Skin of body (tissue), 3 donors: ENCODE measurements at places on chromosomes 7 and 10.

DNA sequence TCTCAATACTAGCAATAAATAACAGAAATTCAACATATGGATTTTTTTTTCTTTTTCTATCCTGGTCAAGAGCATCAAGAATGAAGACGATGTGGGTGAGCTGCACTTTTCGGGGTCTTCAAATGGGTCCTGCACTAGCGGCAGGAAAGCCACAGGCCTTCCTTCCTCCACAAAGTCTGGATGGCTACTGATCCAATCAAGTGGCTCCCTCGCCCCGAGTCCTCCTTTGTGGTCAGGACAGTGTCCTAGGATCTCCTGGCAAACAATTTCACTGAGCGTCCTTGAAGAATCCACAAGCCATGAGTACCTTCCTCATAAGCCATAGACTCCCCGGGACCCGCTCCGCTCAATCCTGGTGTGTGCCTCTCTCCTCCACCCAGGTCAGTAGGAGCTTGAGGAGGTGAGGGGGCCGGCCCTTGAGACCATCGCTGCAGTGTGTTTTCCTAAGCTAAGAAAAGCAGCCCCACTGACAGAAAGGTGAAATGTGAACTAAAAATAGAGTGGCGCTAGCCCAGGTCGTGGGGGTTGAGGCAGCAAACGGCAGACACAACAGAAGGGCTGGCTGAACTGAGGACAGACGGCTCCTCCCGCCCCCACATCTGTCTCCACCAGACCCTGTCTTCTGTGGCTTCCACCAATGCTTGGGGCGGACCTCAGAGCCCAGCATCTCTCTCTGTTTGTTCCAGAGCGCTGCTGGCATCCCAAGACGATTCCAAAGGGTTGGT is 202.3 kb downstream of the HERPUD2 start:
- DNase-seq: no peak

GRCh38 chr10:7210516-7210915 is 200.3 kb downstream of the SFMBT2 start:
- DNase-seq: no peak

- DNase-seq: no peak
Measured at GRCh38 chr7:67608806-67609205, 612.2 kb downstream of the TYW1 start.

DNA sequence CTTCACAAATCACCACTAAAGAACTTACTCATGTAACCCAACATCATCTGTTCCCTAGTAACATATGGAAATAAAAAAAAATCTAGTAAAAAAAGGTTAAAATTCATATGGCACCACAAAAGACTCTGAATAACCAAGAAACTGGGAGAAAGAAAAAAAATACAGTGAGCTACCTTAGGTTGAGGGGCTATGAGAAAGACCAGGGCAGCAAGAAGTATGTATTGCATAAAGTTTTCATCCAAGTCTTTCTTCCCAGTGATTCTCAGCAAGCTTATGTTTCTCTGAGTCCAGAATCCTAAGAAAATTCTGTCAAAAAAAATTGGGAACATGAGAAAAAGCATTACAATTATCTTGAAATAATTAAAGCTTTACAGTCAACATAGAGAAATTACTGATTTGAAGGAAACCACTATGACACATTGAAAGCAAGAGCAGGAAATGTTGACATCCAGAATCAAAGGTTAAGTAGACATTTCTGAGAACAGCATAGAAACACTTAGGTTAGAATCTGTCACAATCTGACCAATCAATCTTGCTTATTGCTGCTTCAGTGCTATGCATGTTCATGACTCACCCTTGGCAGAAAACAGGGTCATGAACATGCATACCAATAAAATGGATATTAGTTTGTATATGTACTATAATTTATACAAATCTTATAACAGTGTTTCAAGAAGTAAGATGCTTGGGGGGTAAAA is 494.0 kb upstream of the POT1 start:
- DNase-seq: no peak

- DNase-seq: no peak
Measured at GRCh38 chr7:31407178-31407676, 66.7 kb upstream of the NEUROD6 start.

- DNase-seq: peak; percentile 60
Measured at GRCh38 chr10:27568196-27569175, 64.4 kb downstream of the RAB18 start.

DNA sequence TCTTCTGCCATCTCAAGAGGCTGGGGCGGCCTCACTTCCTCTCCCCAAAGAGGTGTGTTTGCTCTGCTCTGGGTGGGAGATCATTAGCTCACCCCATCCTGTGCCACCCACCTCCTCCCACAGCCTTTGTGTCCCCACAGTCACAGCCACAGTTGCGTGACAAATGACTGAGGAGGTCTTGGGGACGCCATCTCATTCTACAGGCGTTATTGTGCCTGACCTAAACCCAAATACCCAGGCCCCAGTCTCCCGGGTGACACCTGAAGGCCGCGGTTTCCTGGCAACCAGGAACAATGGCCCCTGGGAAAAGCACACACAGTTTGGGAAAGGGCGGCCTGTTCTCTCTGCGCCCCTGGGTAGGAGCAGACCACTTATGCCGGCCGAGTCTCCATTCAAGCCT is 51.6 kb downstream of the SLIT1 start:
- DNase-seq: no peak

DNA sequence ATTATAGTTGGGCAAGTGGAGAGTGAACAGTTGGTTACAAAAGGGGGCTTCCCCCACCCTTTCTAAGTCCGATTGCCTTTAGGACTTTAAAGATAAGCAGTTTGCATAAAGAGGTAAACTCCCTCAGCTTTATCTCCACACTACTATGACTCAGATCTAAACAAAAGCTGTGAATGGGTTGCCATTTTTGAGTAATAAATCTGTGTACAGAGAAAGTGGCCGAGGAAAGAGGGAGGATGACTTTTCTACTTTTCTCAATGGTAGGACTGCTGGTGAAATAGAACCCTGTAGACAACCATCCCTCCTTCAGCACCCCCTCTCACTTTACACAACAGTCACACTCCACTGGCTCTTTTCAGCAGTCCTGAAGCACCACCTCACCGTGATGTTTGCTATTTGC is 71.2 kb downstream of the DNMBP start:
- no peak for DNase-seq

- no peak for DNase-seq
Measured at GRCh38 chr10:112286837-112287818, 3.9 kb downstream of the TECTB start.

GRCh38 chr10:100684688-100685235 is 60.6 kb upstream of the PAX2 start:
- DNase-seq: no peak

DNA sequence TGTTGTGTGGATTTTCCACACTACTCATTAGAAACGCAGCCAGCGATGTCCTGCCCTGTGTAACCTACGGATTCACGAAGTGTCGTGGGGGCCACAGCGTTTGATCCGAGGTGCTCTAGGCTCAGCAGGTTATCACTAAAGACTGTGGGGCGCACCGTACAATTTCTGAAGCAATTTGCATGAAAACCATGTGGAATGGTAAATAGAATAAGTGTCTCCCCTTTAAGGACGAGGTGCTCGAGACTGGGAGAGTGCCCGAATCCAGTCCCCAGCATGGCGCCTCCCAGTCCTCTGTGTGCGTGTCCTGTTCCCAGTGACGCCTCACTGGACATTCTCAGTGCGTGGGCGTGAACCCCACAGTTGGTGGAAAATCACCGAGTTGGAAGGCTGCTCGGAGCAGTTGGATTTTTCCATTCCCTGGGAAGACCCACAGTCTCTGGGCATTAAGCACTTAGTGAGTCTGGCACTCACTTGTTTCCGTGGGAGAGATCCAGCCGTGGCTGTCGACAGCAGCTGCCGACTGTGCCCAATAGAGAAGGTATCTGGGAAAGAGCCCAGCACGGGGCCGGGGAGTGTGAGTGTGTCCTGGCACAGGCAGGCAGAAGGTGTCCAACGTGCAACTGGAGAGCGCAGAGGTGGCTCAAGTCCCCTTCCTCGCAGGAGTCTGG is 37.0 kb downstream of the PFKP start:
- no peak for DNase-seq

- DNase-seq: no peak
Measured at GRCh38 chr7:29035044-29035740, 77.1 kb upstream of the TRIL start.

- DNase-seq: no peak
Measured at GRCh38 chr10:70536196-70536861, 57.8 kb downstream of the PALD1 start.

DNA sequence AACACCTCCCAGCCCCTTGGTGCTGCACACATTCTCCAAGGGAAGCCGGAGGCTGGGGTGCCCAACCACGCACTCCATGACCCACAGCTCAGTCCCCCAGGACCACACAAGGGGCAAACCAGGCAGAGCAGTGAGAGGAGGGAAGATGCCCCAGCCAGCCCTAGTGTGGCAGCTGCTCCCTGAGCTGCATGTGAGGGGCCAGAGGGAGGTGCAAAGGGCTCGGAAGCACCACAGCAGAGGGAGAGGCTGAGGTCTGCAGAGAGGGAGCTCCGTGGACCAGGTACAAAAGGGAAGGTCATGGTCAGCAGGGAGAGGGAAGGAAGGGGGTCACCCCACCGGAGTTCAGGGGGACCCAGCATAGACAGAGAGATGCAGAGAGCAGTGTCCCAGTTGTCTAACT is 1.5 kb upstream of the CALML5 start:
- DNase-seq: no peak

DNA sequence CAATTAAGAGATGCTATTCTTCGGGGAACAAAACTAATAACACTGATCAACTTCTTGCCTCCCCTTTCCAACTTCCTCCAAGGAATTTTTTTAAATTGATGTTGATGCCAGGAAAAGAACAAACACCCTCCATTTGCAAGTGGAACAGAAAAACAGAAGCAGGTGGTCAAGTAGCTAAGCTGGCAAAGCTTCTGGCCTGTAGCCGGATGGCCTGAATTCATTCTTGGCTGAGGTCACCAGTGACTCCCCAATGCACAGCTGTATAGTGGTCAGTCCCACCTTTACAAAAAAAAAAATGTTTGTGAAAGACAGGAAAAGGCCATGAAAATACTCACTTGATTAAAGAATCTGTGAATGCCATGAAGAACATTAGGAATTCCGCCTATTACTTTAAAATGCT is 39.1 kb downstream of the DOCK4 start:
- DNase-seq: no peak

DNA sequence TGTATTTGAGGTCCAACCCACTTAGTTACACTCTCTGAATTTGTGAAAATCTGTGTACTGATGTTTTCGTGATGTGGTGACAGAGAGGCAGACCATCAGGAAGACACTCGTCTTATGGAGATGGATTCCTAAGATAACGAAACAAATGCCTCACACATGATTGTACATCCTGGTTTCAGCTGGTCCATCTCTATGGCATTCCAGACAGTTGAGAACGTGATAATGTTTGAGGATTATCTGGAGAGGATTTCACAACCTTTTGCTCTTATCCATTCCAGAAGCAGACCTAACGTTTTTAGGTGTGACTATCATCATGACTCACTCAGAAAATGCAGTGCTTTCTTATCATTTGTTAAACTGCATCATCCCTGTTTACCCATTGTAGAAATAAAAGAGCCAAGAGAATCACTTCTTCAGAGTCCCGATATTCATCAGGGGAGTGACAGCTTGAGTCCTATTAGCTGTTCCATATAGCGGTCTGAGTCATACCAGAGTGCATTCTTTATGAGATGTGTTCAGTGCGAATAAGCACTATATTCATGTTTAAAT is 74.5 kb downstream of the BMPER start:
- no peak for DNase-seq
